RWPE2 (cell line): ENCODE measurements at places on chromosomes 1 and 21.

- DNase-seq = no peak
- no peaks in the 10 kb centered on the region for H3K27me3 ChIP-seq
- no peak overlapping the region for H3K27ac ChIP-seq
- no peaks in the 10 kb centered on the region for H3K4me1 ChIP-seq
- H3K36me3 ChIP-seq = no peaks in the 10 kb centered on the region
Observed at GRCh38 chr1:107132195-107132594, 8.6 kb upstream of the NTNG1 start.

DNA sequence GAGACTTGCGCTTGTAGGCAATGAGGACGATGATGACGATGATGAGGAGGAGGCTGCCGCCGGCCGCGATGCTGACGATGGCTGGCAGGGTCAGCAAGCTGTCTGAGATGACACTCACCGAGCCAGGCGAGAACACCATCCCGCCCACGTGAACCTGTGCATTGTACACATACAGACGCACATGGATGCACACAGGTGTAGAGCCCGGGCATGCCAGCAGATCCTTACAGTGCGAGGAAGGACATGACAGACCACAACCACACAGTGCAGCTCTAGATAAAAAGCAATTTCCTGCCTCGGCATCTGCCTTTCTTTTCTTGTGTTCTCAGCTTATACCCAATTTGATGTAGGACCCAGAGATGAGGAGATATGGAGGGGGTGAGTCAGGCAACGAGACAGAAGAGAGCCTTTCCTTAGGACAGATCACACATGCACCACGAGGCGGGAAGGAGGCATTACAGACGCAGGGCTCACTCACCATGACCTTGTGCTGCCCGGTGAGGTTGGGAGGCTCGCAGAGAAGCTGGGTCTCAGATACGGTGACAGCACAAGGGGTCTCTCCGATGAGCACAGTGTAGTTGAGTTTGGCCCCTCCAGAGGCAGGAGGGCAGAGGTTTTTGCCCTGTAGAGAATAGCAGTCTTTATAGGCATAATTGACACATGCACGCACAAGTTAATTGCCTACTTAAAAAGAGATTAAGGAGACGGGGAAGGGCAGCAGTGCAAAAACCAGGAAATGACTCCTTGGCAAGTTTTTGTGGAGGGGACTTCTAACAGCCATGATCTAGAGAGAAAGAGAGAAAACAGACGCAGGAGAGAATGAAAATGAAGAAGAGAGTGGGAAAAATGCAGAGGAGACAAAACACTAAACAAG, 133.9 kb upstream of the CD34 start:
- DNase-seq = no peak
- H3K27ac ChIP-seq = no peak overlapping the region
- H3K36me3 ChIP-seq = no peaks in the 10 kb centered on the region; the same call in 1 of the 2 replicates
- no peak overlapping the region for H3K4me3 ChIP-seq
- no peaks in the 10 kb centered on the region for H3K27me3 ChIP-seq

GRCh38 chr21:25563361-25564116, 43.7 kb downstream of the MRPL39 start:
- H3K27ac ChIP-seq = no peak overlapping the region
- H3K4me1 ChIP-seq = peaks cover 11% of the 10 kb centered on the region
- DNase-seq = no peak
- no peaks in the 10 kb centered on the region for H3K27me3 ChIP-seq
- H3K36me3 ChIP-seq = no peaks in the 10 kb centered on the region

DNA sequence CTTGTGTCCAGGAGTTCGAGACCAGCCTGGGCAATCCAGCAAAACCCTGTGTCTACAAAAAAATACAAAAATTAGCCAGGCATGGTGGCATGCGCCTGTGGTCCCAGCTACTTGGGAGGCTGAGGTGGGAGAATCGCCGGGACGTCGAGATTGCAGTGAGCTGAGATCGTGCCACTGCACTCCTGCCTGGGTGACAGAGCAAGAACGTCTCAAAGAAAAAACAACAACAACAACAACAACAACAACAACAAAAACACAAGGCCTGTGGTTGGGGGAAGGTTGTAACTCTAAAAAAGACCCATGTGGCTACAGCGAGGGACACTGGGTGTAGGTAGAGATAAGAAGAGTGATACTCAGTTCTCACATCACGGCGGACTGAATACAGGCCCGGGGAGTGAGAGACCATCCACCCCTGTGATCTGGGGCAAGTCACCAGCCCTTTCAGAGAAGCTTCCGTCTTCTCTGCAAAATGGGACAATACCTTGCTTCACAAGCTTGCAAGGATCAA, 848 bp upstream of the CDC42 start:
- peak overlapping the region; percentile 95 for H3K27ac ChIP-seq
- no peak for DNase-seq
- H3K36me3 ChIP-seq = peaks cover 26% of the 10 kb centered on the region
- no peaks in the 10 kb centered on the region for H3K27me3 ChIP-seq
- peaks cover 22% of the 10 kb centered on the region for H3K4me1 ChIP-seq

DNA sequence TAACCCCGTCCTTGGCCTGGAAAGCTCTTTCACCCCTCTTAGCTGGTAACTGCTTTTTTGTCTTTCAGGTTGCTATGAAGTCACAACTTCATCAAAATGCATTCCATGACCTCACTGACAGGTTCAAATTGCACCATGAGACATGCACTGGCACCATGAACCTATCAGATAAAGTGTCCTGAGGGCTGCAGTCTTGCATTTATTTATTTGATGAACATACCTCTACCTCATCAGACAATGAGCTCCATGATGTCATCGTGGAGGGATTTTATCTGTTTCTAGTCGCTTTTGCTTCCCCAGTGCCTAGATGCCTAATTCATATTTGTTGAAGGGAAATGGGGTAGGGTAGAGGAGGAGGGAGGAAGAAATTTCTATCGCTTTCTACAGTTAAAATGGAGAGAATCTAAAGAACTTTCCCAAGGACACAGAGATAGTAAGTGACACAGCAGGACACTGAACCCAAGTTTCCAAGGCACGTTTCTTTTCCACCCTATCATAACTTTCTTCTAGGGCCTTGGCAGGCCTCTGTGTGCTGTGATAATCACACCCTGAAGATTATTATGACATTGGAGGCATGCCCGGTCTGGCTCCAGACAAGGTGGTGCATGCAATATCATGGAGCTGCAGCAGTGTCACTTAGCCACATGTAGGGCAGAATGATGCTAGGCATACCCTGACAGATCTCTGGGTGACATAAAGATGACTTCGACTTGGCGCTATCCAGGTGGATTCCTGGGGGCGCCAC, 69.5 kb downstream of the CD58 start:
- H3K36me3 ChIP-seq = no peaks in the 10 kb centered on the region
- no peak for DNase-seq
- H3K27me3 ChIP-seq = no peaks in the 10 kb centered on the region
- no peak overlapping the region for H3K4me3 ChIP-seq
- H3K27ac ChIP-seq = no peak overlapping the region

GRCh38 chr1:11391886-11392285, 87.1 kb upstream of the DISP3 start:
- no peaks in the 10 kb centered on the region for H3K36me3 ChIP-seq
- H3K27me3 ChIP-seq = peaks cover 9% of the 10 kb centered on the region
- no peaks in the 10 kb centered on the region for H3K4me1 ChIP-seq
- DNase-seq = no peak
- H3K27ac ChIP-seq = no peak overlapping the region

DNA sequence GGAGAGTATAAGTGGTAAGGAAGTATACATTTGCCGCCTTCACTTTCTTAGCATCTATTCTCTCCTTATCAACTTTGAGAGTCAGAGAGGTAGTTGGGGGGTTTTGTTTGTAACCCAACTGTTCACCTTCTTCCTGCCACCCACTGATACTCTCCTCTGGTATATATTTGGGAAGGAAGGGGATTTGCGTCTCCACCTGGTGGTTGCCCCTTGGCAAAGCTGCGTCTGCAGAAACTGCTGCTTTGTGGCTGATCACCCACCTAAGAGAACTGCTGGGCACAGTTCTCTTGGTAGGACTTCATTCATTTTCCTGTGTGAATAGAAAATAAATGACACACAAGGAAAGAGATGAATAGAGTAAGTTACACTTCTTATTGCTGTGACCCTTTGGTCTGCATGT, 87.0 kb downstream of the SYT14 start:
- no peaks in the 10 kb centered on the region for H3K4me1 ChIP-seq
- H3K27me3 ChIP-seq = no peaks in the 10 kb centered on the region
- H3K27ac ChIP-seq = no peak overlapping the region
- no peak for DNase-seq
- H3K4me3 ChIP-seq = no peak overlapping the region

DNA sequence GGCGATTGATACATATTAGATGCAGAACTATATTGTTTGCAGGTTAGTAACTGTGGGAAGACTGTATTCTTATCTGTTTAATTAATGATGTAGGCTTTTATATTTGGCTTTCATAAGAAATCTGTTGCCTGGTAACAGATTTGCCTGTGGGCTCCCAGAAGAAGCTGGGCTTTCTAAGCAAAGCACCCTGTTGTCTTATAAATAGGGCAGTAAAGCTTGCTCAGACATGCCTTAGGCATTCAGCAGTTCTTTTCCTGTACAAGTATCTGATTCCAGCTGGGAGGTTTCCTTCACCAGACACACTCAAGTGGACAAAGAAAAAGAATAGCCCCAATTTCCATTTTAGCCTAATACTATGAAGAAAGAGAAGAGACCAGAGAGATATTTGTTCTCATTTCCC, 524.0 kb downstream of the LRRIQ3 start:
- no peaks in the 10 kb centered on the region for H3K27me3 ChIP-seq
- no peak overlapping the region for H3K27ac ChIP-seq
- no peak overlapping the region for H3K4me3 ChIP-seq
- H3K36me3 ChIP-seq = no peaks in the 10 kb centered on the region
- no peak for DNase-seq

DNA sequence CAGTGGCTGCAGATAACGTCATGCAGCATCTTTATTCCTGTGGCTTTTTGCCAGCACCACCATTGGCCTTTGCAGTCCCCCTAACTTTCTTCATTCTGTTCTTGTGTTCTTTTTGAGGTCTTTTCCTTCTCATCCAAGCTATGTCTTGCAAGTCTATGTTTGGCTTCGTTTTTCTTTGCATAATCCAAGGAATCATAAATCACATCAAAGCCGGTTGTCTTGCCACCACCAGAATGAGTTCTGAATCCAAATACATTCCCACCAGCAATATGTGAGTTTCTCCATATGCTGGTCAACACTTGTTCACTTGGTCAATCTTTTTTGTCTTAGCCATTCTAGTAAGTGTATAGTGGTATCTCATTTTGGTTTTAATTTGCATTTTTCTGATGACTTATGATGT, 70.6 kb upstream of the AK4 start:
- no peaks in the 10 kb centered on the region for H3K4me1 ChIP-seq
- H3K4me3 ChIP-seq = no peak overlapping the region
- no peaks in the 10 kb centered on the region for H3K36me3 ChIP-seq
- H3K27ac ChIP-seq = no peak overlapping the region

DNA sequence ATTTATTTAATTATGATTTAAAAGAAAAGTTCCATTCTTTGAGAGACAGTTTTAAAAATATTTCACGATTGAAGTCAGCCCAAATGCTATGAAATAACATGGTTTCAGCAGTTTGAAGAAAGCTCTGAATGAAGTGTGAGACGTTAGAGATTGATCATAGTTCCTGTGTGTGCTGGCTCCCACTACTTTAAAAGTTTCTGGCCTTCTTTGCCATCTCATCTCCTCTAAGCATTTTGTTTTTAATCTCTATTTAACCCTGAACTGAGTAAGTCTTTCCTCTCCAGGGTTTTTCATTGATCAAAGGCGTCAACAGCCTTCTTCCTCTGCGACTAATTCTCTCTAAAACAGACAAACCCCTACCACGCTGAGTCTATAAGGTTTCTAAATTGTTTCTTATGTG, 225.3 kb upstream of the B3GALT2 start:
- no peaks in the 10 kb centered on the region for H3K4me1 ChIP-seq
- H3K27ac ChIP-seq = no peak overlapping the region
- H3K36me3 ChIP-seq = no peaks in the 10 kb centered on the region
- no peaks in the 10 kb centered on the region for H3K27me3 ChIP-seq

DNA sequence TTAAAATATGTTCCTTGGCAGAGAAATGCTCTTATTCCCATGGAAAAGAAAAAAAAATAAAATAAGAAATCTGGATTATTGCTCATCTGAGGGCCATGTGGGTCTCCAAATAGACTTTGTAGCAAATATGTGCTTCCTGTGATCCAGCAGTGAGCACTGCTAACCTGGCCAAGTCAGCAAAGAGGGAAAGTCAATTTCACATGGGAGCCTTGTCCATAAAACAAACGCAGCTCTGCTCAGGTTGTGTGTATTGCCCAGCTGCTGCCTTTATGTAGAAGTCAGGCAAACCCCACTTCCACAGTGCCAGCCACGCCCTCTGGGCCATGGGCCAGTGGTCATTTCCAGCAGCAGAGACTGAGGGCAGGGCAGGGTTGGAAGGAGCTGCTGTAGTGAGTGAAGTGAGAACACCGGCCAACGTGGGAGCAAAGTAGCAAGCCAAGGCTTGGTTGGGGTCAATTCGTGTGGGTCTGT, 174.3 kb downstream of the LYPLAL1 start:
- no peak for DNase-seq
- H3K27me3 ChIP-seq = no peaks in the 10 kb centered on the region
- H3K4me1 ChIP-seq = no peaks in the 10 kb centered on the region

- H3K27ac ChIP-seq = no peak overlapping the region
- no peak for DNase-seq
- no peak overlapping the region for H3K4me3 ChIP-seq
- H3K27me3 ChIP-seq = peaks cover 6% of the 10 kb centered on the region
- H3K4me1 ChIP-seq = no peaks in the 10 kb centered on the region
Observed at GRCh38 chr21:44649521-44650100, 3.4 kb downstream of the KRTAP10-11 start.

GRCh38 chr1:11441211-11441952, 37.6 kb upstream of the DISP3 start:
- no peaks in the 10 kb centered on the region for H3K4me1 ChIP-seq
- peaks cover 13% of the 10 kb centered on the region for H3K27me3 ChIP-seq
- no peak for DNase-seq

GRCh38 chr21:36749935-36750575, 51.1 kb downstream of the SIM2 start:
- H3K27me3 ChIP-seq = no peaks in the 10 kb centered on the region
- H3K36me3 ChIP-seq = peaks cover 25% of the 10 kb centered on the region
- peaks cover 7% of the 10 kb centered on the region for H3K4me1 ChIP-seq
- DNase-seq = no peak

- H3K27ac ChIP-seq = no peak overlapping the region
- H3K27me3 ChIP-seq = no peaks in the 10 kb centered on the region
- H3K4me3 ChIP-seq = no peak overlapping the region
- H3K4me1 ChIP-seq = no peaks in the 10 kb centered on the region
- DNase-seq = no peak
- H3K36me3 ChIP-seq = no peaks in the 10 kb centered on the region
Observed at GRCh38 chr1:239979456-239979855, 112.2 kb upstream of the FMN2 start.
